ENCODE measurements at places on chromosomes 11 and 22.

DNA sequence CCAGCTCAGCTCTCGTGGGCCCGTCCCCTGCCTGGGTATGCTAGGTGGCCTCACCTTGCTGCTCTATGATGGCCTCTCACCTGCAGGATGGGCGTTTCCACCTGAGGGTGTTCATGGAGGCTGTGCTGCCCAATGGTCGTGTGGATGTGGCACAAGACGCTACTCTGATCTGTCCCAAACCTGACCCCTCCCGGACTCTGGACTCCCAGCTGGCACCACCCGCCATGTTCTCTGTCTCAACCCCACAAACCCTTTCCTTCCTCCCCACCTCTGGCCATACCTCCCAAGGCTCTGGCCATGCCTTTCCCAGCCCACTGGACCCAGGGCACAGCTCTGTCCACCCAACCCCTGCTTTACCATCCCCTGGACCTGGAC is 2.1 kb downstream of the ZP1 start:
- no peak for DNase-seq

DNA sequence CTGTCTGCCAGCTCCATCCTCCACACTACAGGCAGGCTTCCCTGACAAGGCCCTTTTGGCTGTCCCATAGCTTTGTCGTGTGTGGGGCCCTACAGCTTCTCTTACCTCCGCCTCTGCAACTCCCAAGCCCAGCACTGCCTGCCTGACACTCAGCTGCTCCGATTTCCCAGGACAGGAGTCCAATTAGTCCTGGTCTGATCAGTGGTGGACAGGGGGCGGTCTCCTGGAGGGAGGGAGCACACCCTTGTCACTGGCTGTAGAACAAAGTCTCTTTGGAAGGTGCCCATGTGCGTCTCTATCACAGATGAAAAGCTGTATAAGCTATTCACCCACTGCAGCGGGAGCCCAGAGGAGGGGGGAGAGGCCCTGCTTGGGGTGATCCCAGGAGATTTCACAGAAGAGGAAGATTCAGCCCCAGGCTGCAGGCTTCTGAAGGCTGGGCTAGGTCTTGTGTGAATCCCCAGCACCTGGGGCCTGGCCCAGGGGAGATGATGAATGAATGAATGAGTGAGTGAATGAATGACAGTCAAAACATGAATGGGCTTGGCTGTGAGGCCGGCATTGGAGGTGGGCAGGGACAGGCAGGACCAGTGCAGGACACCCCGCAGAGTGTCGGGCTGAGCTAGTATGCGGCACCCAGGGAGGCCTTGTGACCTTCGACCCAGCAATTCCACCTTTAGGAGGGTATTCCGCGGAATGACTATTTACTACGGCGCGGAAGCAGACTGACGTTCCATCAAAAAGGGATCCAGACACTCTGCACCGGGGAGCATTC is 142.4 kb downstream of the CACNA1I start:
- no peak for DNase-seq

DNA sequence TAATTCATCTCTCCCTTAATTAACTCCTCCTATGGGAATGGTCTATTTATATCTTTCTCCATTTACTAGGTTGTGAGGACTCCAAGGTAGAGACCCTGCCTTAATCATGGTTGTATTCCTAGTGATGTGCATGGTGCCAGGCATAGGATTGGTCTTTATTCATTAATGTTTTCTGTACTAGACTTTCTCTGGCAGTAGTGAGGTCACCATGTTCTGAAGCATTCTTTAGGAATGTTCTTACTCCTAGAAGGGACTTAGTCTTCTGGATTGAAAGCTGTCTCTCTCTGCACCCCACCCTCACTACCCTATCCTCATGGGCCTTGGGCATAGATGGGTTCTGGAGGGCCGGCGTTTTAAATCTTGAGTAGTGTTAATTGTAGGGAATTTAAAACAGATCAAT is 10.6 kb upstream of the INSC start:
- no peak for DNase-seq

DNA sequence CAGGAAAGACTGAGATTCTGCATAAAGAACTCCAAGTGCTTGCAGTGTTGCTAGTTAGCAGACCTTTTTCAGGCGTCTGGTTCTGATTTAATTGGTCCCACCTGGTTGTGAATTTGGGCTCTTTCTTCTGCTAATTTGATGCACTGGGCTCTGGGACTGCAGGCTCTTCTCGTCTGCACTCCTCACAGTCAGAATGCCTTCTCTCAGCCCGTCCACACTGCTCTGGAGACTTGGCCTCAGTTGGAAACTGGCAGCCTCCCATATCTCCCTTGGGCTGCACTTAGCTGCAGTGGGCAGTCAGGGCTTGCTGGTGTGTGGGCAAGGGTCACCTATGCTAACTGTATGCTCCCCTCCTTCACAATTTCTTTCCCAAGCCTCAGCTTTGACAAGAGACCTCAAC is 1.5 kb downstream of the TRIM6 start:
- DNase-seq, result no peak

DNA sequence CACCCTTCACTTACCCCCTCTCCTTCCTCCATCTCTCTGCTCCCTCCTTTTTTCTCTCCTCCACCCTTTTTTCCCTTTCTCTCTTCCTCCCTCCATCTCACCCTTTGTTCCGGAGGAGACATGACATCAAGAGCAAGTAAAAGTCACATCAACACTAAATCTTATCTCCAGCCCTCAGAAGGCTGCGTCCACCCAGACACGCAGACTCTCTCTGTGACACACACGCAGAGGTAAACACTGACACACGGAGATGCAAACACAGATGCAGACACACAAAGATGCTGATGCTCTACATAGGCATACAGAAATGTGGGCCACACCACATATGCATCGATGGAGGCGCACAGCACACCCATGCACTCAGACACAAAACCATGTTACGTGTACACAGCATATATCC is 27.0 kb downstream of the NRXN2 start:
- DNase-seq, result no peak

Data from NCI-H510A (cell line).